GM13977 (cell line): ENCODE measurements at places on chromosomes 2 and 18.
A peak's percentile ranks its signal among the peaks of the same experiment; 100 is the strongest.

DNA sequence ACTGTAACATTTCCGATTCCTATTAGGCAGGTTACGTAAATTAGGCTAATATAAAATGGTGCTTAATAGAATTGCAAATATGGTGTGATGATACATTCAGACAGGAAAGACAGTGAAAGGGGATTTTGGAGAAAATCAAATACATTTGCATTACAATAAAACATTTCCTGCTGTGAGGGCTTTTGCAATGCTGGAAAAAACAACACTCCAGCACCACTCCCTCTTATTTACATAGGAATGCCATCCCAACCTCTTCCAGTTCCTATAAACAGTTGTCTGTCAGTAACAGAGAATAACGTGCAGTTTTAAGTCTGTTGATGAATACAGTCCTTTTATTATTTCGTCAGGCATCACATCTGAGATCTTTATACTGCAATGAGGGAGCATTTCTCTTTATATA, 298.8 kb upstream of the FANCL start:
- DNase-seq, result no peak

- DNase-seq, result no peak
Observed at GRCh38 chr2:215764441-215765048, 248.8 kb downstream of the MREG start.

- peak; percentile 25 for DNase-seq
Observed at GRCh38 chr2:55771612-55772011, 78.0 kb upstream of the PNPT1 start.

DNA sequence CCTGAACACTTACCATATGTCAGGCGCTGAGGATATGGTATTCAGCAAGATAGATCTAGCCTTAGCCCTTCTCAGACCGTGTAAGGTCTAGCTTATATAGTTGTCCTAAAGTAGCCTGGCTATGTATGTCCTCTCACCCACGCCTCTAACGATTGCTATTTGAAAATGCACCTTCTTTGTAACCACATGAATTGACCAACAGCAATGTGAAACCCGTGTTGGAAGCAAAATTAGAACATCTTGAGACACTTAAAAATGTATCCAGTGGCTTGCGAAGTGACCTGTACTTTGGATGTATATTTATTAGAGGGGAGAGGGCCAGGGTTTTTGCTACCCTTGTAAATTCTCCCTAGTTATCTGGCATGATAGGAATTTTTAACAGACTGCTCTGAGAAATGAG, 860.0 kb upstream of the ZEB2 start:
- DNase-seq, result no peak

GRCh38 chr2:54107903-54108615, 7.4 kb upstream of the ACYP2 start:
- no peak for DNase-seq

DNA sequence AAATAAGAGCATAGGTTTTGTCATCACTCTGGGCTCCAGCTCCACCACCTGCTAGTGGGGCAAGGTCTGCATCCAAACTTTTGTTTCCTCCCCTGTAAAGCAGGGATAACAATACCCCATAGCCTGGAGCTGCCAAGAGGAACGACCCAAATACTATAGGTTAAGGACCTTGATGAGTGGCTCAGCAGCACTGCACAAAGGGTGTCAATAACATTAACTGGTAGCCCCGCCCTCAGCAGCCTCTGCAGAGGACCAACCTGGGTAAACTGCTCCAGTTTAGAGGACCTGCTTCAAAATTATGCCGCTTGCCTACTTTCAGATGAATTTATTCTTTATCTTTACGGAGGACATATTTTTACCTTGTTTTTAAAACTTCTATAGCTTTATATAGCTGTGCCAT, 65.8 kb upstream of the RIOK3 start:
- DNase-seq, result no peak

GRCh38 chr2:28580078-28580477, 84.2 kb downstream of the PLB1 start:
- DNase-seq, result no peak

- DNase-seq, result no peak
Observed at GRCh38 chr18:58348517-58348916, 280.4 kb downstream of the ALPK2 start.

DNA sequence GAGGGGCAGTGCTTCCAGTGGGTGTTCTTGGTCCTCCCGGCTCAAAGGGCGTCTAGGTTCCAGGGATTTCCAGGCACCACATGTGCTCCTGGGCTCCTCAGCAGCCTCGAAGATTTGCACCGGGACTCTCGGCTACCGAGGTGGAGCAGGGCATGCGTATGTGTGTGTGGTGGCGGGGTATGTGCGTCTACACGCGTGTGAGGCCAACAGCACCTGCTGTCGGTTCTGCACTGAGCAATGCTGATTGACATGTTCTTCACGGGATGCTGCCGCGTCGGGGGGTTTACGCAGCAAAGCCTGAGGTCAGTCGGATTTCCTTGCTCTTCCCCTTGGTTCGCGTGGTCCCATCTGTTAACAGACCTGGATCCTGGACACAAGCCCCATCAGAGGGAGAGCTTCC, 119.8 kb downstream of the NDUFA10 start:
- no peak for DNase-seq

GRCh38 chr2:104163611-104164130, 690.2 kb upstream of the POU3F3 start:
- no peak for DNase-seq

- DNase-seq, result no peak
Observed at GRCh38 chr18:65632236-65632635, 118.6 kb upstream of the CDH7 start.

DNA sequence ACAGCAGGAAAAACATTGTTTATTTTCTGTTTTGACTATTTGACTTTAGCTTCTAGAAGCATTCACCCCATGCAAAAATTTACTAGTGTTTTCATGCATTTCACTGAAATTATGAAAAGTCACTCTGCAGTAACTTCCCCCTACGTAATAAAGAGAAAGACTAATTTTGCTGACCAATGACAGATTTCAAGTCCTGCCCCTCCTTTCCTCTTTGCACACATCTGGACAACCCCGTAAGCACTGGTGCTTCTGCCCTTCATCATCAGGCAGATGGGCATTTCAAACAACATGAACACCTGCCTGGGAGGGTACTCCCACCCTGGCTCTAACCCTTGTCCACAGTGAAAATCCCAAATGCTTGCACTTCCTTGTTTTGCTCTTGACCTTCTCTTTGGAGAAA, 815.0 kb upstream of the ID2 start:
- no peak for DNase-seq
